ENCODE measurements at places on chromosomes 5 and 9.

- DNase-seq, result no peak
Observed at GRCh38 chr9:137323531-137324331, 21.7 kb upstream of the NRARP start.

DNA sequence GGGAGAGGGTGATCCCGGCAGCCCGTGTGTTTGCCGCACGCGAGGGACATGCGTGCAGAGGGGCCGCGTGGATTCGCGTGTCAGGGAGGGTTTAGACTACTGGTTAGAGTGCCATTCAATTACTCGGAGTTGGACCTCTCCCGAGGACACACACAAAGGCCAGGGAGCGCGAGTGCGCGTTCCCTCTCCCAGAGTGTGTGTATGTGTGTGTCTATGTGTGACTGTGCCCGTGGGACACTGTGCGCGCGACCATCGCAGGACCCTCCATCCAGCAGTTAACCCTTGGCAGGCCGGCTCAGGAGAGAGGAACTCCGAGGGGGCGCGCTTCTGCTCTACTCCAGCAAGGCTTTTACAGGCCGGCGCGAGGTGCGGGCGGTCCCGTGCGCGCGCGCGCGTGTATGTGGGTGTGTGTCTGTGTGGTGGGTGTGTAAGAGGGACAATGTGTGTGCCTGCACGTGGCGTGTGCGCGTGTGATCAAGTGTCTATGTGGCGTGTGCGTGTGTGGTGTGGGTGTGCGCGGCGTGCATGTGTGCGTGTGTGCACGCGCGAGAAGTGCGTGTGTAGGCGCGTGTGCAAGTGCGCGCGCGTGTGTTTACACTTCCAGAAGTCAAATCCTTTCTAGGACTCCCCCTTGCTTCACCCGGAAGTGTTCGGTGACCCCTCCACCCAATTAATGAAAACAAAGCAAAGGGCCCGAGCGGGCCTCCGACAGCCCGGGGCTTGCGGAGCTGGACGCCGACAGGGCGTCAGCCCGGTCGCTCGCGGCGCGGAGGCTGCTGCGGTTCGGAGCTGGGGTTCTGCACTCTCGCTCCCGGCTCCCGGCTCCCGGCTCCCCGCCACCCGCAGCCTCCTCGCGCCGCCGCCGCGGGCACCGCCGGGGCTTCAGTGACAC is 75.3 kb upstream of the TBCA start:
- DNase-seq, result no peak

- DNase-seq, result no peak
Observed at GRCh38 chr9:91301161-91301560, 60.6 kb downstream of the AUH start.

- no peak for DNase-seq
Observed at GRCh38 chr9:134707031-134707680, 65.6 kb downstream of the COL5A1 start.

- no peak for DNase-seq
Observed at GRCh38 chr9:37798677-37799076, 1.9 kb upstream of the DCAF10 start.

DNA sequence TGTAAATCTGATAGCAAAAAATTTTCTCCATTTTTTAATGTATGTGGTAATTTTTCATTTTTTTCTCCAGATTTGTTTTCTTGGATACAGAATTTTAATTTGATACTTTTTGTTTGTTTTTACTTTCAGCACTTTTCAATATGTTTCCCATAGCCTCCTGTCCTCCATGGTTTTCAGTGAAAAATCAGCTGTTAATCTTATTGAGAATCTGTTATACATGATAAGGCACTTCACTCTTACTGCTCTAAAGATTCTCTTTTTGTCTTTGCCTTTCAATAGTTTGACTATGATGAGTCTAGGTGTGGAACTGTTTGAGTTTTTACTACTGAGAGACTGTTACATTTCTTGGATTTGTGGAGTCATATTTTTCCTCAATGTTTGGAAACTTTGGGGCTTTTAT is 455.7 kb upstream of the NUDT12 start:
- DNase-seq, result no peak

DNA sequence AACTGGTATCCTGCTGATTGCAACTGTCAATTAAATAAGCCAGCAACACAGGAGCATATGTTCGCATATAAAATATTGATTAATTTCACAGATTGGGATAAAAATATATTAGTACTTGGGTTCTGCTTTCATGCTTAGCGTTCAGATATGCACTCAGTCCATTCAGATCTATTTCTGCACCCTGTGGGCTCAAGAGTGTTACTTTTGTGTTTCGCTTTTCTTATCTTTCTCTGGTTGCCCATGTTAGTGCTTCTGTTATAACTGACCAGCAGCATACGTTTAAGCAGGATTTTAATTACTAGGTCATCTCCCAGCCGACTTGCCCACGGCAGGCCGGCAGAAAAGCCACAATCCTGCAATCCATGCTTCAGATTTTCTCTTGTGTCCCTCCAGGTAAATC is 289.1 kb downstream of the EBF1 start:
- no peak for DNase-seq

GRCh38 chr5:52784737-52785136 is 3.0 kb upstream of the ITGA1 start:
- no peak for DNase-seq

- DNase-seq, result no peak
Observed at GRCh38 chr9:70746760-70747159, 332.3 kb upstream of the KLF9 start.

GRCh38 chr9:109349421-109349846 is 28.6 kb upstream of the EPB41L4B start:
- DNase-seq, result no peak

DNA sequence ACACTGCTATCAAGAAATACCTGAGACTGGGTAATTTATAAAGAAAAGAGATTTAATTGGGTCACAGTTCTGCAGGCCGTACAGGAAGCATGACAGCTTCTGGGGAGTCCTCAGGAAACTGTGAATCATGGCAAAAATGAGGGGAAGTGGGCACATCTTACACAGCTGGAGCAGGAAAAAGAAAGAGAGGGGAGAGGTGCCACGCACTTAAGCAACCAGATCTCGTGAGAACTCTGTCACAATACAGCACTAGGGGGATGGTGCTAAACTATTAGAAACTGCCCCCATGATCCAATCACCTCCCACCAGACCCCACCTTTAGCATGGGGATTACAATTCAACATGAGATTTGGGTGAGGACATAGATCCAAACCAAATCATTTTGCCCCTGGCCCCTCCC is 105.5 kb upstream of the CPLX2 start:
- DNase-seq, result no peak

DNA sequence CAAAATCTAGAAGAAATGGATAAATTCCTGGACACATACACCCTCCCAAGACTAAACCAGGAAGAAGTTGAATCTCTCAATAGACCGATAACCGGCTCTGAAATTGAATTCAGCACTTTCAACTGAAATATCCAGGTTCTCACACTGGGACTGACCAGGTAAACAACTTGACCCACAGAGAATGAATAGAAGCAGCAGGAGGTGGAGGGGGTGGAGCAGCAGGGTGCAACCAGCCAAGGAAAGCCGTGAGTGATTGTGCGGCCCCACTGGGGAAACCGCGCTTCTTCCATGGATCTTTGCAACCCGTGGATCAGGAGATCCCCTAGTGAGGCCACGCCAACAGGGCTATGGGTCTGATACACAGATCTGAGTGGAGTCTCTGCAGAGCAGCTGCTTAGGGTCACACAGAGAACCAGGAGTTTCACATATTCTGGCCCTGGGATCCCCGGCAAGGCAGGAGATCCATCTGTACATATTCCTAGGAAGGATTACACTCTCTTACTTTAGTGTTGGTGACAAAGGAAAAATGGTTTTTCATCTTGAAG is 181.5 kb downstream of the SLCO4C1 start:
- no peak for DNase-seq
